Thyroid gland (tissue), 4 donors: ENCODE measurements at places on chromosomes 2 and 18.

- no peak overlapping the region for H3K4me3 ChIP-seq
- no peaks in the 10 kb centered on the region for H3K27me3 ChIP-seq
- DNase-seq = no peak
- peaks cover 12% of the 10 kb centered on the region for H3K4me1 ChIP-seq
Measured at GRCh38 chr18:12943215-12943614, 4.6 kb upstream of the SEH1L start.

DNA sequence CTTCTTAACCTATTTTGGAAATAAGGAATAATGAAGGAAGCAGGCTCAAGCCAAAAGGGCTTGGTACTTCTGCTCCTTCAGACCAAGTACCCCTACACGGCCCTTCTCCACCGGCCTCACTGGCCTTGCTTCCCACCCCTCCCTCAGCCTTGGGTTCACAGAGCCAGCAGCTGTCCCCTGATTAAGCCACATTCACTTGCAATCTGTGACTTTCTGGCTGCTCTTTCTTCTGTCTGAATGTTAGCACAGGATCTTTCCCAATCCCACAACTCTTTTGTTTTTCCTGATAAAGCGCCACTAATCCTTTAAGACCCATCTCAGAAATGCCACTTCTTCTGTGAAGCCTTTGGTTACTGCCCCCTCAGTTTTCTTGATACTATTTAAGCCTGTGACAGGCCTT lies 52.4 kb downstream of the REEP1 start:
- H3K4me3 ChIP-seq = no peak overlapping the region
- H3K27me3 ChIP-seq = no peaks in the 10 kb centered on the region
- no peak for DNase-seq
- H3K27ac ChIP-seq = no peak overlapping the region
- no peaks in the 10 kb centered on the region for H3K36me3 ChIP-seq

DNA sequence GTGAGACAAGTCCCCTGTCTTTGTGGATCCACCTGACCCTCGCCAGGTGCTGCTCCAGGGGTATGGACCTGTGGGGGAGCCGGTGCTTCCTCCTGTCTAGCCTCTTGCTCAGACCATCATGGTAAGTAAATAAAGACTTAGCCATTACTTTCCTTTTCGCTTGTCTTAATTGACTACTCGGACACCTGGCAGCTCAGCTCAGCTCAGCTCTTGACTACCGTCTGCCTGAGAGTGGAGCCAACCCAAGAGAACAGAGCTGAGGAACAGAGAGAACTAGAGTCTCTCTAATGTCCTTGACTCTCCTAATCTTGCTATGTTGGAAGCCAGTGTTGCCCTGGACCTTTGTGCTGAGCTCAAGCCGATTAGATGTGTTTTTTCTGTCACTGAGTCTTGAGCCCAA lies 170.3 kb upstream of the CXCR4 start:
- no peak overlapping the region for H3K27ac ChIP-seq
- no peak for DNase-seq
- H3K4me1 ChIP-seq = no peaks in the 10 kb centered on the region
- H3K4me3 ChIP-seq = no peak overlapping the region

DNA sequence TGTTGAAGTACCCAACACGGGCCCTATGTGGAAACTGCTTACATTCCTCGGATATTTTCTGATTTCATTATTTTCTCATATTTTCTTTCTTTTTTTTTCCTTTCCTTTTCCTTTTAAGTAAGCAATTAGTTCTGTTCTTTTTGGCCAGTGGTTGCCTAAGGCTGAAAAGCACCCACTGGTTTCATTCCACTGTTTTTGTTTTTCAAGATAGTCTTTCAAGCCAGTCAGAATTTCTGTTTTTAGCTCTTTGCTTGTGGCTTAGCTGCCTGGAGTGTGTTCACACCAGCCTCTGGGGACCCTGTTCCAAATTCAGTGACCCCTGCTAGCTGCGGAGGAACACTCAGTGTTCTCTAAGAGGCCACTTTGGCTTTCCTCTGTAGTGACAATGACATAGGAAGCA lies 73.6 kb downstream of the NRP2 start:
- H3K27me3 ChIP-seq = no peaks in the 10 kb centered on the region
- H3K4me1 ChIP-seq = peaks cover 12% of the 10 kb centered on the region
